Natural killer cell treated with Interleukin-12 subunit alpha and Interleukin-12 subunit beta and Interleukin-15 and Interleukin-18, amount 100 ng/mL, for 72 hours (primary cell): ENCODE measurements at places on chromosomes 2 and 18. TPM values are rescaled to one million over a fixed set of nuclear protein-coding genes. Genes with fewer than 3 reads are reported as not detected.
A peak's percentile ranks its signal among the peaks of the same experiment; 100 is the strongest.

GRCh38 chr2:241719093-241719492, 15.3 kb upstream of the D2HGDH start:
- no peak for DNase-seq

The CFAP65 gene
- not detected for total RNA-seq

DNA sequence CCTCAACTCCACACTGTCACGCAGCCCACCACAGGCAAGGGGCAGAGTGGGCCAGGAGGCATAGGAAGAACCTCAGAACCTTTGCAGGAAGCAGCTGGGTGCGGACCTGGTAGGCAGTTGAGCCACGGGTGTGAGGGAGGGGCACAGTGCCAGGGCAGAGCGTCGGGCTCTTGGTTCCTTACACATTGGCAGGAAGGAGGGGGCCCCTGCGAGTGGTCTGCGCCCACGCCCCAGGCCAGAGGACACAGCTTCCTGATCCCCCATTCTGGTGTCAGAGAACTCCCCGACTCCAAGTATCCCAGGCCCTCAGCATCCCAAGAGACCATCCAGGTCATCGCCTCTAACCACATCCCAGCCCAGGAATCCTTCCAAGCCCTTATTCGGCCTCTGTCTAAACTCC, 61.5 kb downstream of the TNS1 start:
- no peak for DNase-seq

DNA sequence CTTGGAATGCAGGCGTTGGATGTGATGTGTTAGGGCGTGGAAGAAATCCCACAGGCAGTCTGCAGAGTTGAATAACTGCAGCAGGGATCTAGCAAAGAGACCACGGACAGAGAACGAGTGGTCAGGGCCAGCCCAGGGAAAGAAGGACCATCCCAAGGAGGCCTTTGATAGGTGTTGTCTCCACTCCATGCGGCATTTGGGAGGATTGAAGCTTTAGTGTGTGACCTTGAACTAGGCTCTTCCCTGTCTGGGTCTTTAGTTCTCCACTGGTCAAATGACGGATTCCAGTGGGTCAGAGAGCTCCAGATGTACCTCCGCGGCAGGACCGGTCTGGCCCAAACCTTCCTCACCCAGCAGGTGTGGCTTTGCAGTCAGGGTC, 18.4 kb downstream of the GREB1 start:
- DNase-seq: no peak

DNA sequence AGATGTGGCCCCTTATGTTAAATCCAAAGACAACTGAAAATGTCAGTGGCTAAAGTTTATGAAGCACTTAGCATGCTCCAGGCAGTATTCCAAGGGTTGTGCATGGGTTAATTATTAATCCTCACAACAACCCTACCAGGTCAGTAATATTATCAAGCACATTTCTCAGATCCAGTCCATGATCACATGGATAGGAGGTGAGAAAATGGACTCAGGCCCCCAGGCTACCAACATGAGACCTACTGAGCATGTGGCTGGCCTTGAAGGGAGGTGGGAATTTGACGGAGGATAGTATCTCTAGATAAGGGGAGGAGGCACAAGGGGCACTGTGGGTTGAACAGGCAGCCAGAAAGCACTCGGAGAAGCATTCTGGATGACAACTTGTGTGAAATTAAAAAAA, 412.0 kb downstream of the MEIS1 start:
- DNase-seq: no peak

The YWHAQ gene
- total RNA-seq: 221 TPM

DNA sequence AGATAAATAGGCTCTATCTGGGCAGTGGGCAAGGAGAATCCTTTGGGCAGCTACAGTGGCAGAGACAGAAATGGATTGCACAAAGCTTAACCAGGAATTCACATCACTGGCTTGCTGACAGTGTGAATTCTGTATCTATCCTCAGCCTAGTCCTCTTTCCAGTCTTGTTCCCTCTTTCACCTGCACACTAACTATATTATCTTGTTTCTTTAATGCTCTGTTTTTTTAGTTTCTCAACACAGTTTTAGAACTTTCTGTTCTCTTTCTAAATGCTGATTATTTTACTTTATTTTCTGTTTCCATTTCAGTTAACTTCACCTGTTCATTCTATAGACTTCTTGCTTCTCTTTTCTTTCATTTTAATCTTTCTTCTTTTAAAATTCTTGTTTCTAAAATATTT, 66.4 kb downstream of the LINC00305 start:
- DNase-seq: no peak

- DNase-seq: no peak
These were observed 57.0 kb downstream of the PARD6G start for GRCh38 chr18:80190311-80190710.

The NEU2 gene
- not detected for total RNA-seq

- no peak for DNase-seq
These were observed 229.2 kb downstream of the LDLRAD4 start for GRCh38 chr18:13447621-13448334.

- no peak for DNase-seq
These were observed 48.9 kb upstream of the CAVIN2 start for GRCh38 chr2:191895743-191896142.

GRCh38 chr2:73971722-73972121, 13.0 kb upstream of the TET3 start:
- DNase-seq: no peak

GRCh38 chr2:23901966-23902846, 24.7 kb downstream of the ATAD2B start:
- no peak for DNase-seq

- DNase-seq: no peak
These were observed 19.9 kb downstream of the BIRC6 start for GRCh38 chr2:32376756-32377155.

DNA sequence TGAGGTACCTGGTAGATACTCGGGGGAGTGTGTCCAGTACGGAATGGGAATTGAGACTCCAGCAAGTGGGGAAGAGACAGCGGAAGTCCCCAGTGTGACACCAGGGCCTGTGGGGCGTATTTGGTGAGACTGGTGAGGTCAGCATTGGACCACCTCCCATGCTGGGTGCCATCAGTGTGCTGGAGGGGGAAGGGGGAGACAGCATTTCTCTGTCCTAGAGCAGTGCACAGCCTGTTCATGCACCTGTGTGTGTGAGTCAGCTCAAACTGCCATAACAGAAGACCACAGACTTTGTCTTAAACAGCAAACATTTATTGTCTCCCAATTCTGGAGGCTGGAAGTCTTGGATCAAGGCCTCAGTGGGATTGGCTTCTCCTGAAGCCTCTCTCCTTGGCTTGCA, 301.8 kb downstream of the GBX2 start:
- no peak for DNase-seq

DNA sequence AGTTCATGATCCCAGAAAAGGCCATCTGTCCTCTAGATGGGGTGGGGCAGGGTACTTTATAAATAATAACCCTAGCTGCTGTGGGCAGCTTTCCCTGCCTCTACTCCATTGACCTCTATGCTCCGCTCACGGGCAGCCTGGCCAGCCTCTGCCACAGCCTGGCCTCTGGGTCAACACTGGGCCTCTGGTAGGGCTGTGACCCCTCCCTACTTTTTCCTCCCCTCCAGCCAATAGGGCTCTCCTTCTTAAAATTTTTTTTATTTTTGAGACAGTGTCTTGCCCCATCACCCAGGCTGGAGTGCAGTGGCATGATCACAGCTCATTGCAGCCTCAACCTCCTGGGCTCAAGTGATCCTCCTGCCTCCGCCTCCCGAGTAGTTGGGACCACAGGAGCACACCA, 4.1 kb upstream of the GAREM2 start:
- DNase-seq: peak; percentile 35

- peak; percentile 12 for DNase-seq
These were observed 207.1 kb downstream of the NDUFA10 start for GRCh38 chr2:239818086-239818485.

The BMPR2 gene
- total RNA-seq: 11.9 TPM

The CNTNAP5 gene
- total RNA-seq: not detected

The LOXHD1 gene
- not detected for total RNA-seq

- DNase-seq: no peak
These were observed 401.4 kb downstream of the ALK start for GRCh38 chr2:29520001-29520400.

GRCh38 chr2:173747035-173747434, 218.1 kb downstream of the SP3 start:
- DNase-seq: no peak

DNA sequence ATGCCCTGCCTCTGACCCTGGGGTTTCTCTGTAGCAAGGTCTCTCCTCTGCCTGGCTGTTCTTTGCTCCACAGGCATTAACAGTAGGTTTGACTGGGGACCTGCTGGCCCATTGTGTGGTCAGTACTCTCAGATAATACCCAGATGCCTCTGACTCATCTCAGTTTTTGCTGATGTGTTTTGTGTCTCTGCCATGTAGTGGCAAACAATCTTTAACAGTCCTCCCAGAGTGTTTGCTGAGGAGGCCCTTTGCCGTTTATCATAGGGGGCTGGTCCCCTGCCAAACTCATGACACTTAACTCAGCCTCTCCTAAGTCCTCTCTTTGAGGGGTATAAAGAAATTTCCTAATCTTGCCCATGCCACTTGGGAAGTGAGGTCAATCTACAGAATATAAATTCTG, 793.7 kb upstream of the FANCL start:
- DNase-seq: no peak

- no peak for DNase-seq
These were observed 174.5 kb upstream of the HS6ST1 start for GRCh38 chr2:128492966-128493811.
